KG1 (cell line): ENCODE measurements at places on chromosomes 7 and 10.

- no peak for DNase-seq
Measured at GRCh38 chr10:88541116-88541626, 41.9 kb downstream of the RNLS start.

- DNase-seq: no peak
Measured at GRCh38 chr10:129102906-129103693, 363.9 kb upstream of the MGMT start.

GRCh38 chr10:86349474-86349873 is 17.1 kb downstream of the GRID1 start:
- DNase-seq: no peak

- no peak for DNase-seq
Measured at GRCh38 chr10:71933651-71934050, 30.5 kb upstream of the CHST3 start.
